ENCODE measurements at places on chromosomes 5 and 9. TPM values are rescaled to one million over a fixed set of nuclear protein-coding genes. Genes with fewer than 3 reads are reported as not detected.
A peak's percentile ranks its signal among the peaks of the same experiment; 100 is the strongest.

GRCh38 chr9:81456431-81457006 lies 232.8 kb downstream of the TLE1 start:
- DNase-seq, result peak; percentile 59

DNA sequence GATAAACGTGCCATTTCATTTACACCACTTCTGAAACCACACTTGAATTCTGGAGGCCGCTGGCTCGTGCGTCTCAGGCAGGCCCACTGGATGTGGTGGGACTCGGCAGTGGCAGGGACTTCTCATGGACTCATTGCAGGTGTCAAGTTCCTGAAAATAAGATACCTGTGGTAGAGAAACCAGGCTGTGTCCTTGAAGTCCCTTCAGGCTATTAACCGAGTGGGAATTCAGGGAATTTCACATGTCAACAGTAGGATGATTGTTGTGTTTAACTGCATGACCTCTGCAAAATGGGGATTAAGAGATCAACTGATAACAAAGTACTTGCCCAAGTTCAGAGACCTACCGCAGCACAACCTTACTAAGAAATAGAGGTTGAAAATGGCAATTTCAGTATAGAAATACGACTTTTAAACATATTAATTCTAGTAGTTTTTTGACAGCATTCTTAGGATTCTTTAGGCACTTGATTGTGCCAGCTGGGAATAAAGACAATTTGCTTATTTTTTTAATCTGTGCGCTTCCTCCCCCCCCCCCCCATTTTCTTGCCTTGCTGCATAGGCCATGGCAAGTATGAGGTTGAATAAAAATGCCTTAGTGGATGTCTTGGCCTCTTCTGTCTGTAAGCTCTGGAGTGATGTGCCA lies 26.8 kb downstream of the TRIP13 start:
- peak; percentile 27 for DNase-seq

The MYOT gene
- polyA plus RNA-seq, result not detected

- DNase-seq, result no peak
Measured at GRCh38 chr9:127184641-127185040, 62.2 kb upstream of the ANGPTL2 start.

- DNase-seq, result no peak
Measured at GRCh38 chr5:9490494-9491097, 55.3 kb downstream of the SEMA5A start.

DNA sequence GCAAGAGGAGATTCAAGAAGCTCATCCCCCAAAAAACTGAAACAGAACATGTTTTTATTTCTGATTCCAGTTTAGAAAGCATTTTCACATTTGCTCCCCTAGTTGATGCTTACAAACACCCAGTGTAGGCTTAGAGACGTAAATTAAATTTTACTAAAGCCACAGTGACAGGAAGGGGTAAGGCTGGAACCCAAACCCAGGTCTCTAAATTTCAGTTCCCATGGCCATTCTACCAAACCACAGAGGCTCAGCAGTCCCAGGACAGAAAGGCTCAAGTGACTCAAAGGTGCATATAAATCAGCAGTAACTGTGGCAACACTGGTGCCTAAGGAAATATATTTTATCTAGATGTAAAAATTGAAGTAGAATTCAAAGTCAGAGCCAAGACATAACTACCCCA lies 128.7 kb downstream of the CEP120 start:
- no peak for DNase-seq

The IL13 gene
- not detected for polyA plus RNA-seq

- peak; percentile 88 for DNase-seq
Measured at GRCh38 chr9:83538172-83538889, at the start of gene FRMD3. TSS of gene FRMD3 (minus strand) at chr9:83538401. CDS start at chr9:83538231, 170 bp downstream.

- DNase-seq, result peak; percentile 61
Measured at GRCh38 chr5:35160486-35161116, 69.7 kb downstream of the PRLR start.

DNA sequence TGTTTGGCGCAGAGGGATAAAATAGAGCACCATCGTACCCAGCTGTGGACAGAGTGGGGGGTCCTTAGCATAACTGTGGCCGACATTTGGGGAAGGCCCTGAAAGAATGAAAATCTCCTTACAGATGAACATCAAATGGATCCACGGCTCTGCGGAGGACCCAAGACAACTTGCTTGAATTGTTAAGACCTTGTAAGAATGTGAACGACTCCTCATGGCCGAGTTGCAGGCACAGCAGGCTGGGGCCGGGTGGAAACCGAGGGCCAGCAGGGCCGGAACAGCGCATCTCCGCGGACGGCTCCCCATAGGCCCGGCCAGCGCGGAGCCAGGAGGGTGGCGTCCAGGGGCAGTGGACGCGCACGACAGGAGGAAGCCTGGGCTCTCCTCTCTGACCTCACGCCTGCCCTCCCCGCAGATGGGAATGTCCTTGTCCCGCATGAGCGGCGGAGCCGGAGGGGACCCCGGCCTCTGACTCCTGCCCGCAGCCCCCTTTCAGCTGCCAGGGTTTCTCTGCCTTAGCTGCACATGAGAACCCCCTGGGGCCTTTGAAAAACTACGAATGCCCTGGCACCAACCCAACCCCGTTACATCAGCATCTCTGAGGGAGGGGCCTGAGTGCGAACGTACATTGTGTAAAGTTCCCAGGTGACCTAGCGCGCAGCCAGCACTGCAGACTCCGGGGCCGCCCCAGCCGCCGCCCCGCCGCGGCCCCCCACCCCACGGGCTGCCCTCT lies 36.2 kb upstream of the PTCH1 start:
- DNase-seq, result peak; percentile 85

DNA sequence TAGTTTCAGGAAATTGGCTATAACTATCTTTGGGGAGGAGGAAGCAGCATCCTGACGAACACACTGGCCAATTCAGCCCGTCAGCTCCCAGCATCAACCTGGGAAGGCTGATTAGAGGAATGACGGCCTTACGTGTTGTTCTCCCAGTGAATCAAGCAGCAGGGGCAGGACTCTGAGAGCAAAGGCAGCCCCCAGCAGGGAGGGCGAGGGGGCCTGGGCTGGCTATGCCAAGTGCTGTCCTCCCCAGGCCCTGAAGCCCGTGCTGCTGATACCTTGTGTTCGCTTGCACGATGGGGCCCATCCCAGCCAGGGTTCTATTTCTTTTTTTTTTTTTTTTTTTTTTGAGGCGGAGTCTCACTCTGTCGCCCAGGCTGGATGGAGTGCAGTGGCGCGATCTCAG lies 254.1 kb downstream of the FSTL4 start:
- no peak for DNase-seq

The DOK3 gene
- 3.7 TPM for polyA plus RNA-seq

GRCh38 chr5:97142521-97143254 lies at the start of gene LIX1:
TSS of gene LIX1 (minus strand) at chr5:97142611. CDS start at chr5:97142576, 35 bp downstream.
- peak; percentile 85 for DNase-seq

DNA sequence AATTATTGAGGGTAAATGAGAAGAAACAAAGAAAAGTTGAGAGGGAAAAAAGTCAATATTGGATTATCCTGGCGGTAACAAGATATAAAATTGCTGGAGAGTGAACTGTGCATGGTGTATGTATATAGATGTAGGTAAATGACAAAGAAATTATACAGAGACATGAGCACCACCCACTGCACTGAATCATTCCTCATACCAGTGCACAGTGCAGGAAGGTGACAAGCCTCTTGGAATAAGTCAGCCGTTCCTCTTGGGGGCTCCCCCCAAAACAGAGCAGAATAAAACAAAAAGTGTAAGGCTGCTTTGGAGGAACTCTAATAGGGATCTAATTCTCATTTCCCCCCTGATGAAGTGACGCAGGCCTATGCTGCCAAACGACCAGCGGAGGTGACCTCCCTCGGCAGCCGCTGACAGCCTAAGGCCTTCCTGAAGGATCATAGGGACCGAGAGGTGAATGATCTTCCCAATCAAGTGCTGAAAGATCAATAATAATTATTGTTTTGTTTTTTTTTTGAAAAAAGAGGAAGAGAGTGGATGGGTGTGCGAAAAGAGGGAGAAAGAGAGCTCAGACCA lies 245.0 kb downstream of the PSAT1 start:
- no peak for DNase-seq

GRCh38 chr5:179308563-179309382 lies 36.5 kb downstream of the ADAMTS2 start:
- no peak for DNase-seq

GRCh38 chr9:25602400-25603044 lies 75.7 kb downstream of the TUSC1 start:
- no peak for DNase-seq

DNA sequence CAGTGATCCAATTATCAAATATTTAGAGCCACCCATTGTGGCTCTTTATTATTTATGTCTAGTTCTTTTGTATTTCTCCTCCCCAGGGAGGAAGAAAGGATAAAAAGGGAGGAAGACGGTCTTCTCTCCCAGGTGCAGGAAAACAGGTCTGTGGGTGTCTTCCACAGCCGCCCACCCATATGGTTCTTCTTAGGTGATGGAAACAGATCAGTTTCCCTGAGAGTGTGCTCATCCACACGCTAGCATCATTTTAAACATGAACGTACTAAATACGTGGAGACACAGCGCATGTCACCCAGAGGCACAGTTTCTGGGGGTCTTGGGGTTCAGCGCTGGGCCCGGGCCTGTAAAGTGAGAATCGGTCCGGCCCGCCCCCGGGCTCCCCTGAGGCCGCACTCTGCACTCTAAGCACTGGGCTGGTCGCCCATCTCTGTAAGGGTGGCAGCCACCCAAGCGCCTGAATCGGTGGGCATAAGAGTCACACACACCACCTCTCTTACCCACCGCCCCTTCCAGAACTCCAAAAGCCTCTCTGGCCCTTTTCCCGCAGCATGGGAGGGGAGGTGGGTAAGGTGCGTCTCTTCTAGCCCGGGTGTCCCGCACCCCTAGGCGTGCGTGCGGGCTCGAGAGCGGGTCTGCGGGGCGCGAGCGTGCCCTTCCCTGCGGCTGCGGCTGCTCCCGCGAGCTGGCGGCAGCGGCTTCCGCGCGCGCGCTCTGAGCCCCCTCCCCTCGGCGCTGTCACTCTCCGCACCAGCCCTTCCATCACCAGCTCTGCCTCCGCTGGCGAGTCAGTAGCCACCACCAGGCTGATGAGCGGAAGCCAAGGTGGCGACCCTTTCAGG lies 1.3 kb downstream of the PTCH1 start:
- peak; percentile 60 for DNase-seq

The TPPP gene
- 3.7 TPM for polyA plus RNA-seq

DNA sequence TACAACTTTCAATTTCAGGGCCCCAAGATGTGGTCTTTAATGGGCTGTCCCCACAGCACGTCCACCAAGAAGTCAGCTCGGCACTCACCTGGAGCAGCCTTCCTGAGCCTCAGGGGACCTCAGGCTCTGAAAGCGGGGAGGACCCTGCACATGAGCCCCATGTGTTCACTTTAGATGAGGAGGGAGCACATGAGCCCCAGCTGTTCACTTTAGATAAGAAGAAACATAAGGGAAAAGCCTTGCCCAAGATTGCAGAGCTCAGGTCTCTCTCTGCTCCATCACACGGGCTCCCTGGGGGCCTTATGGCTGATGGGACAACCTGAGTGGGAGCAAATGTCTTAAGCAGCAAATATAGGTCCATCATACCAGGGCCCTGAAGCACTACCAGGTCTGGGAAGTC lies 56.4 kb downstream of the NIPSNAP3B start:
- DNase-seq, result no peak

The SMC2 gene
- 32.0 TPM for polyA plus RNA-seq

GRCh38 chr5:104845541-104845940 lies 1283.0 kb upstream of the NUDT12 start:
- DNase-seq, result no peak

The GABRA1 gene
- polyA plus RNA-seq, result not detected

DNA sequence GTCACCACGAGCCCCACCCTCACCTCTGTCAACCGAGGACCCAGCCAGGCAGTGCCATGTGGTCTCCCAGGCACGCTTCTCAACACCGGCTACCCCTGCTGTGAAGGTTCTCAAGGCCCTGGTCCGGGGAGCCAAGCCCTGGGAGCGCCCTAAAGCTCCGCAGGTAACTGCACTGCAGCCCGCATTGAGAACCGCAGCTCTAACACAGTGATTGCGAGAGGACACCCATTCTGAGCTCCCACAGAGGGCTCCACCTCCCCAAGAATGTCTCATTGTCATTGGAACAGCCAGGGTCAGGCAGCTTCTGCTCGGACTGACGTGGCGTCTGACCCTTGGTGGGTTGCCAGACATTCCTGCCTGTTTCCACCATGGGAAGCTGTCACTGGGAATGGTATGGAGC lies 88.3 kb downstream of the ANKRD33B start:
- no peak for DNase-seq

The IL4 gene
- polyA plus RNA-seq, result not detected

GRCh38 chr9:137789295-137789895 lies 88.2 kb upstream of the CACNA1B start:
- DNase-seq, result no peak

- peak; percentile 3 for DNase-seq
Measured at GRCh38 chr9:100160021-100160420, 61.0 kb downstream of the INVS start.

GRCh38 chr9:124834591-124834990 lies 18.7 kb upstream of the WDR38 start:
- DNase-seq, result no peak

GRCh38 chr5:173882632-173883031 lies 5.5 kb upstream of the CPEB4 start:
- no peak for DNase-seq

The SIGMAR1 gene
- 137 TPM for polyA plus RNA-seq

DNA sequence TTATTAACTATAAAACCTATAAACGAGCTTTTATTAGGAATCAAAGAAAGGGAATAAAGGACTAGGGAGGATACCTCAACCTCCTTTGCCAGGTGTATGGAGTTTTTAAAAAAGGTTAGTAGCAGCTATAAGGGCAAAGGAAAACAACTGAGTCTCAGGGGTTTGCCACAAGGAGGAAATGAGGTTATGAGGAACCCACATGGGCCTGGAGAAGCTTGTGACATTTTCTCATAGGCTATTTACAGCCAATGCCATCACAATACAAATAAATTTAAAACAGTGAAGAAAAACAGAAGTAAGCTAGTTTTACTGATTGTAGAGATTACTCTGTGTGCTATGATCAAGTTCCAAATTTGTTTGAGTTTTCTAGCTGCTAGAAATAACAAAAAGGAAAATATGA lies 92.6 kb downstream of the CDKN2A start:
- no peak for DNase-seq

DNA sequence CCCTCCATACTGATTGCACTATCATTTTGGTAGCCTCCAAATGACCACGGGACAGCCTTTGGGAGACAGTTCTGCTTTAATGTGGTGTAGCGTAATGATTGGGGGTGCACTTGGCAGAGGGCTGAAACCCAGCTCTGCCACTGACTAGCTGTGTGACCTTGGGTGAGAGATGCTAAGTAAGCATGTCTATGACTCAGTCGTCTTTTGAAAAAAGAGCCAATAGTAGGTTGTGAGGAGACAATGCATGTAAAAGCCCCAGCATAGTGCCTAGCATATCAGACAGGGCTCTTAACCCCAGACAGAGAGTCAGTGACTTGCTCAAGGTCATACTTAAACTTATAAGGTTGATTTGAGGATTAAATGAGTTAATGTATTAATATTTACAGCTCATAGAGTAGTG lies 18.0 kb upstream of the CXCL14 start:
- no peak for DNase-seq

The MSMP gene
- not detected for polyA plus RNA-seq

GRCh38 chr5:45793638-45794532 lies 97.7 kb upstream of the HCN1 start:
- no peak for DNase-seq

The CARD9 gene
- 2.1 TPM for polyA plus RNA-seq
